Forelimb muscle (tissue), 1 donor: ENCODE measurements at places on chromosomes 3 and 15. TPM values are rescaled to one million over a fixed set of nuclear protein-coding genes. Genes with fewer than 3 reads are reported as not detected.

The ZNF860 gene
- 0.47 TPM for polyA plus RNA-seq

The LRRN1 gene
- polyA plus RNA-seq: 58.0 TPM

- no peak for DNase-seq
These were observed 32.0 kb downstream of the TM4SF4 start for GRCh38 chr3:149506540-149506939.

- DNase-seq: no peak
These were observed 176.1 kb downstream of the DOCK3 start for GRCh38 chr3:50850639-50851511.

DNA sequence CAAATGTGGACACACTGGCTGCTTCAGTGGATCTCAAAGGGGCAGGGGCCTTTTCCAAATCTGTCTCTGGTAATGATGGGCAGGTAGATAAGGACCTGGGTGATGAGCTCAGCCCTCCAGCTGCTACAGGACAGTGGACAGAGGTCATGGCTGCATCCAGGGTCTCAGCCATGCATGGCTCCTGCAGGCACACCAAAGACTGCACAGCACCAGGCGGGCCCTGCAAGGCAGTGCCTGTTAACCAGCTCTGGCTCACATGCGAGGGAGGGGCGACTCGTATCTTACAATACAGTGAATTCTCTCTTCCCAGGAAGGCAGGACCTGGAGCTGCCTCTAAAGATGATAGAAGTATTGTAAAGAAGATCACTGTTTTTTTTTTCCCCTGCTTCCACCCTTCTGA is 58.7 kb downstream of the OXNAD1 start:
- no peak for DNase-seq

DNA sequence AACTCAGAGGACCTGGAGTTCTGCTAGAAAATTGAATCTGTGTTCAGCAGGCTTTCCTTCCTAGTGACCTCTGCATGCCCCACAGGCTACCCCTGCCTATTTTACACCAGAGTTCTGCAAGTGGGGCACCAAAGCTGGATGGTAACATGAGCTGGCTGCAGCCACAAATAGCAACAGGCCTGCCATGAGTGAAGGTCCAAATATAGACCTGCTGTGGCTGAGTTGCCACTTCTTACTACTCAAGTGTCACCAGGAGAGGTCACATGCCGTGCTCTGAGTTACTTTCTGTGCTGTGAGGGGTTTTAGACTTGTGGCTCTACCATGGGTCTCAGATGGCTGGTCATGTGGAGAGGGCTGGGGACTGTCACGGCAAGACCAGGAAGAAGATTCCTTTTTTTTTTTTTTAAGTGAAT is at the start of gene FSD2:
Gene FSD2 (minus strand): TSS at position 76 of the 413 bp plus-strand sequence. CDS start 18,679 bp downstream, outside the sequence.
- no peak for DNase-seq
